ENCODE measurements at places on chromosomes 13 and 19.

GRCh38 chr13:97946951-97947588, 6.4 kb upstream of the IPO5 start:
- no peak for DNase-seq

- DNase-seq, result no peak
Measured at GRCh38 chr19:12126707-12127106, 13.4 kb downstream of the ZNF20 start.

- DNase-seq, result no peak
Measured at GRCh38 chr19:12885749-12886650, 1.0 kb downstream of the KLF1 start.

- no peak for DNase-seq
Measured at GRCh38 chr19:43124360-43124759, 41.9 kb upstream of the PSG2 start.

- no peak for DNase-seq
Measured at GRCh38 chr19:13302526-13303270, 152.5 kb downstream of the IER2 start.

GRCh38 chr19:16943942-16944625, 55.3 kb downstream of the F2RL3 start:
- DNase-seq, result no peak

DNA sequence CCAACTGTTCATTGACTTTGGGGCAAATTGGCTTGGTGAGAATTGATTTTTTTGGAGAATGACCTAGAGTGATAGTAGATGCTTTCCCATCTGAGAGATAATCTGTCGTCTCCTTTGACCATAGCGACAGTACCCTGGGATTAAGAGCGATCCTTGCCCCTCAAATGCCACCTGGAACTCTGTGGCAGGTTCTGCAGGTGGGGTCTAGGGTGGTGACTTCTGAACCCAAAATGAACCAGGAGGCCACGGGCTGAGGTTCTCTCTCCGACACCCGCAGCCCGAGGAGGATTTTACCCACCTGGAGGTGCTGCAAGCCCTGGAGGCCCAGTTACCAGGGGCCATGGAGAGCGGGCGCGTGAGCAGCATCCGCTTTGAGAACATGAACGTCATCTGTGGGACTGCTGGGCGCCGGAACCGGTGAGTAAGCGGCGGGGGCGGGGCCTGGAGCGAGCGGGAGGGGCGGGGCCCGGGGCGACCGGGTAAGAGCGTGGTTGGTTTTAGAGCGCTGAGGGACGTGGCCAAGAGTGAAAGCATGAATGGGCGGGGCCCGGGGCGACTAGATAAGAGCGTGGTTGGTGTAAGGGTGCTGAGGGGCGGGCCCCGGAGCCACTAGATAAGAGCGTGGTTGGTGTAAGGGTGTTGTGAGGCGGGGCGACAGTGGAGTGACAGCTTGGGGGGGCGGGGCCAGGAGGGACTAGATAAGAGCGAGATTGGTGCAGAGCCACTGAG, 8.6 kb downstream of the C19orf81 start:
- DNase-seq, result peak; percentile 98

DNA sequence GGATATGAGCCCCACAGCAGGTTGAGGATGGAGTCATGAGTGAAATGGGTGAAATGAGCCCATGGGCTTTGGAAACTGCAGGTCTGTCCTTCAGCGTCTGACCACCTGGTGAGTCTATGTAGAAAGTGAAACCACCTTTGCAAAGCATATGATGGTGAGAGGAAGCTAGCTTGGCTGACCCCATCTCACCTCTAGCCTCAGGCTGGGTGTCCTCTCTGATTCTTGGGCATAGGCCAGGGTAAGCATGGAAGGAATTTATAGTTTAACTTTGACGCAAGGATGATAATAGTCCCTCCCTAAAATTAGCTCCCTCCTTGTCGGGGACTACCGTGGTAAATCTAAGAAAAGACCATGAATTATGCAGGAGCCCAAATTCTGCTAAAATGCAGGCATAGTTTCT, 16.8 kb upstream of the PSG9 start:
- DNase-seq, result no peak

- DNase-seq, result no peak
Measured at GRCh38 chr13:33509642-33510229, 224.2 kb upstream of the STARD13 start.

- no peak for DNase-seq
Measured at GRCh38 chr13:48925001-48925400, 50.7 kb upstream of the FNDC3A start.
